ENCODE measurements at places on chromosomes 2 and 18.

GRCh38 chr2:216195565-216196029, 86.4 kb downstream of the XRCC5 start:
- DNase-seq: no peak

DNA sequence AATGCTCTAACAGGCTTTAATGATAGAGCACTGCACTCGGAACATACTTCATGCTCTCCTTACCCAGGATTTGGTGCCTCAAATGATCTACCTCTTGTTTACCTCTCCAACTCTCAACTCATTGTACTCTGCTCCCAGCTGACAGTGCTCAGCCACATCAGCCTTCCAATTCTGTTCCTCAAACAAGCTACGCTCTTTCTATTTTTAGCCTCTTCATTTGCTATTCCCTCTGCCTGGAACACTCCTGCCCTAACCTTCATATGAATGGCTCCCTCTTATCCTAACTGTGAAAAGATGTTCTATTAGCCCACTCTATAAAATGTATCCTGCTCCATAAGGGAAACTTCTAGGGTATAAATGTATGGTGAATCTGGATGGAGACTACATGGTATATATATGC, 42.5 kb downstream of the PIGN start:
- DNase-seq: no peak

- DNase-seq: peak; percentile 17
Observed at GRCh38 chr2:176830362-176830761, 382.2 kb upstream of the HNRNPA3 start.

DNA sequence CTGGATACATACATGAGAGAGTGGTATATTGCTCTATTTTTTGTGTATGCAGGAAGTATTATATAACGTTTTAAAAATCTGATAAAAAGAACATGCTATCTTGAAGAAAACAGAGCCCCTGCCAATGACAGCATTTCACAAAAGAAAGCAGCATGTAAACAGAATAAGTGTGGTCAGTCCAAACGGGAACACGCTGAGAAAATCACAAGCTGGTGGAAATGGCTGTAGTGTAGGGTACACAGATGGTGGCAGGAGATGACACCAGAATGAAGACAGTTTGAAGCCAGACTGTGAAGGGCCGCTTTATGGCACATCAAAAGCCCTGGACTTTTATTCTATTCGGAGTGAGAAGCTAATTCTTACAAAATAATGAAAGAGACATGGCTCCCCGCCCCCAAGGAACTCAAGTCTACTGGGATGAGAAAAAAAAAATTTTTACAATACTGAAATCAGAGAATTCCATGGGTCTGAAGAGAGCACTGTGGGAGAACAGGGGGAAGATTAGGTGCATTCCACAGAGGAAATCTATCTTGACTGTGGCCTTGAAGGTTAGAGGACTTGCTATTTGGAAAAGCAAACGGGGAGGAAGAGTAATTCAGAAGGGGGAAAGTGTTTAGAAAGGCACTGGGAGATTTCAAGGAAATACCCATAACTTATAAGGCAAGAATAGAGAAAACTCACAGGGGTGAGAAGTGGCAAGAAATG, 217.7 kb upstream of the SMAD7 start:
- DNase-seq: no peak

DNA sequence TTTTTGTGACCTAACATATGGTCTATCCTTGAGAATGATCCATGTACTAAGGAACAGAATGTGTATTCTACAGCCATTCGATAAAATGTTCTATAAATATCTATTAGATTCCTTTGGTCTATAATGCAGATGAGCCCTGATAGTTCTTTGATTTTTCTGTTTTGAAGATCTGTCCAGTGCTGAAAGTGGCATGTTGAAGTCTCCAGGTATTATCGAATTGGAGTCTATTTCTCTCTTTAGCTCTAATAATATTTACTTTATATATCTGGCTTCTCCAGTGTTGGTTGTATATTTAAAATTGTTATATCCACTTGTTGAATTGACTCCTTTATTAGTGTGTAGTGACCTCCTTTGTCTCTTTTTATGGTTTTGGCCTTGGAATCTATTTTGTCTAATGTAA, 377.9 kb downstream of the ARL6IP6 start:
- DNase-seq: no peak

- DNase-seq: no peak
Observed at GRCh38 chr2:120261387-120262006, 8.8 kb downstream of the RALB start.

- DNase-seq: no peak
Observed at GRCh38 chr2:151919786-151920185, 91.6 kb upstream of the ARL5A start.

DNA sequence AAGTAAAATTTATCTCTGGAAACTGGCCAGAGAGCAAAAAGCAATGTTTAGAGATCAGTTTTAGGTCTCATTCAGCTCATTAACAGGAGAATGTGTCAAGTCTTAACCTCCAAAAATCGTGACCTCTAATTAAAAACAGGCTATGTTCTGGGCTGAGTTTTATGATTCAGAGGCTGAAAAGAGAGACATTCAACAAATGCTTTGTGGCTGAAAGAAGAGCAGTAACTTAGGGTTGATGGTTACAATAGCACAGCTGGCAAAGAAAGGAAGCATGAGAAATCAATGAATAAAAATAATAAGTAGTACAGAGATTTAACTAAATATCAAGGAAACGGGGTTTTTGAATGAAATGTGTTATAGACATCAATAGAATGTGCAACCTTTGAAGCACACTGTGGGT, 13.1 kb downstream of the TGIF1 start:
- no peak for DNase-seq

GRCh38 chr2:16587601-16588000, 78.0 kb downstream of the CYRIA start:
- no peak for DNase-seq

GRCh38 chr18:10490401-10491165, 35.2 kb upstream of the NAPG start:
- DNase-seq: peak; percentile 72

GRCh38 chr2:227036527-227036926, 127.5 kb downstream of the COL4A4 start:
- no peak for DNase-seq

DNA sequence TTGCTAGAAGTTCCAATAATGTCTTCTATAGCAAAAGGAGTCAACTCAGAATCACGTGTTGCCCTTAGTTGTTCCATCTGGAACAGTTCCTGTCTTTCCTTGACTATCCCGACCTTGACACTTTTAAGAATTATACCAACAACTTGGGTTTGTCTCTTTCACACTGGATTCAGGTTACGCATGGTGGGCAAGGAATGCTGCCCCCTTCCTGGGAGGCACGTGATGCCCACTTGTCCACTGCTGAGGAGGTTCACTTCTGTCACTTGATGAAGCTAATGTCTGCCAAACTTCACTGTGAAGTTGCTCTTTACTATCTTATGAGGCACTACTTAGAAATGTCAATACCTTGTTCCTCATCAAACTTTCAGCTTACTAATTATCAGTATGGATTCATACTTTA, 5.3 kb downstream of the COX5B start:
- DNase-seq: no peak

DNA sequence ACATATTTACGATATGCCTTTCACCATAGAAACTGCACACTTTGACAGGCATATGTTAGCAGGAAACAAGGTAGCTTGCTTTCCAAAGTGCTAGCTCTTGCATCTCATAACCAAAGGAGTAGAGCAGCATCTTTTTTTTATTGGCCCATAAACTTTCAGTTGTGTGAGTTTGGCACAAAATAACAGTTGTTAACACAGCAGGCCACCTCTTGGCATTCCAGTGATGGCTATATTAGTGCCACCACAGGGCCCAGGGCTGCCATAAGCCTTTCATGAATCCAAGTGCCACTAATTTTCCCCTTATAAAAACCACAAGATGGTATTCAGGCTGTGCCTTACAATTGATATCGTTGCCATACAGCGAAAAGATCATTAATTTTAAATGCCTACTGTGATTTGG, 40.3 kb upstream of the KLF7 start:
- no peak for DNase-seq

- DNase-seq: no peak
Observed at GRCh38 chr2:232058931-232059330, 97.4 kb downstream of the DIS3L2 start.

DNA sequence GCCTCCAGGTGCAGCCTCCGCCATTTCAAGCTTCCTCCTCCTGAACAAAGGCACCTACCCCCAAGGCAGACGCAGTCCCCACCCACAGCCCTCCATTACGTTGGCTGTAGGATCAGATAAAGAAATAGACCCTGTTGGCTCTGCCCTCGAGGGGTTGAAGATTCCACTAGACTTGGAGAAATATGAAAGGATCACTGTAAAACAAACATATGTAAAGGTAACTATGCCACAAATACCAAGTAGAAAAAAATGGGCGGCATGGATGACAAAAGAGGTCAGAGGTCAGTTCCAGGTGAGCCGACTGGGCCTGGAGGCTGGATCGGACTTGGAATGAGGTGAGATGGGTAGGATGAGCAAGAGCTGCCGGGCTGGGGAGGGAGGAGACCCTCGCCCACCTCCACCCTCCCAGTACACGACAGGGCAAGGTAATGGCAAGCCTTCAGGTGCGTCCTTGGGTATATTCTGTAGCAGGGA, 84.8 kb upstream of the POMC start:
- DNase-seq: no peak

GRCh38 chr2:3423492-3424170, 44.1 kb downstream of the TRAPPC12 start:
- DNase-seq: peak; percentile 48

- DNase-seq: no peak
Observed at GRCh38 chr2:196592331-196592910, 47.1 kb upstream of the CCDC150 start.

GRCh38 chr18:12397793-12398192, 9.9 kb upstream of the PRELID3A start:
- DNase-seq: no peak

- no peak for DNase-seq
Observed at GRCh38 chr18:77038182-77038858, 94.3 kb downstream of the MBP start.

DNA sequence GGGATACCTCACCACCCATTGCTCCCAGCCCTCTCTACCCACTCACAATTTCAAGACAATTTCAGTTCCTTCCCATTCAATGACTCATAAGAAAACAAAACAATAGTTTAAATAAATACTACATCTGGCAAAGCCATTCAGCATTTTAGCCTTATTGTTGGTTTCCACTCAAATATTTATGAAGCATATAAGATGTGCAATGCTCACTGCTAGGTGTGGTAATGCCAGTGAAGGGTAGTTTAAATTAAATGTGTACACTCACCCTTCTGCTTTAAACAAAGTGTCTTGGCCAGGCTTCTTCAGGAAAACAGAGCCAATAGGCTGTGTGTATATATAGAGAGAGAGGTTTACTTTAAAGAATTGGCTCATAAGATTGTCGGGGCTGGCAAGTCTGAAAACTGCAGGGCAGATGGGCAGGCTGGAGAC, 37.0 kb downstream of the INO80C start:
- DNase-seq: no peak

GRCh38 chr2:128378231-128379020, 59.8 kb upstream of the HS6ST1 start:
- no peak for DNase-seq

DNA sequence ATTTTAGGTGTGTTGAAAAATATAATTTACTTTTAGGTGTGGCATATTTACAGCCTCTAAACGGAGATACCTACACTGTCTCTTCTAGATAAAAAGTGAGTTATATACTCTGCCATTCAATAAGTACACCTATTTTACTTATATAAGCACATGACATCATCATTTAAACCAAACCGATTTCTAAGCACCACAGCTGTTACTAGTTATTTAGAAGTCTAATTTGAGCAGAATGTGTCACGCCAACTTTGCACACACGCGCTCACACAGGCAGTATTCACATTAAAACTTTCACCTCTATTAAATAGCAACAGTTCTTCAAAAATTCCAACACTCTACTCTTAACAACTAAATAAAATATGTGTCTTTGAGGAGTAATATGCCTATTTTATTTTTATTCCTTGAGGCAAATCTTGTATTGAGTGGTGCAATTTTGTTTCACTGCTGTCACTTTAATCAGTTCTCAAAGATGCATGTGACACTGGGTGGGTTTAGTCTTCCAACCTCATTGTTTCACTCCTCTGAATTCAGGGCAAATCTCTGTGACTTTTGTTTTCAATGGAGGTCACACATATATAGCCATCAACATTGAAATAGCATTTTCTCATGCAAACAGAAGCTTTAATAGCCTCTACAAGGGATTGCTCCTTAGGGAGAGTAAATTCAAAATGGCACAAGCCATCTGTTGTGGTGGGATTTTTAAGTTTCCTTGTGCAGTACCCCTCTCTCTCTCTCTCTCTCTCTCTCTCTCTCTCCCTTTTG, 721.0 kb downstream of the PLCL1 start:
- no peak for DNase-seq

DNA sequence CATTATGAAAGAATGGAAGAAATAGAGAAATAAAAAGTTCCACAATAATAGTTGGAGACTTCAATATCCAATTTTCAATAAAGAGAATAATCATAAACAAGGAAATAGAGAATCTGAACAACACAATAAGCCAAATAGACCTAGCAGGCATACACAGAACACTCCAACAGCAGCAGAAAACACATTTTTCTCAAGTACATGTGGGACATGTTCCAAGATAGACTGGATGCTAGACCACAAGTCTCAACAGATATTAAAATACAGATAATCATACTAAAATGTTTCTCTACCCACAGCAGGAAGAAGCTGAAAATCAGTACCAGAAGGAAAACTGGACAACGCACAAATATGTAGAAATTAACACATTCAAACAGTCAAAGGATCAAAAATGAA, 113.9 kb downstream of the USP34 start:
- DNase-seq: no peak

- DNase-seq: no peak
Observed at GRCh38 chr2:134454426-134454825, 200.6 kb downstream of the MGAT5 start.

- no peak for DNase-seq
Observed at GRCh38 chr2:160751021-160751420, 257.4 kb upstream of the RBMS1 start.

DNA sequence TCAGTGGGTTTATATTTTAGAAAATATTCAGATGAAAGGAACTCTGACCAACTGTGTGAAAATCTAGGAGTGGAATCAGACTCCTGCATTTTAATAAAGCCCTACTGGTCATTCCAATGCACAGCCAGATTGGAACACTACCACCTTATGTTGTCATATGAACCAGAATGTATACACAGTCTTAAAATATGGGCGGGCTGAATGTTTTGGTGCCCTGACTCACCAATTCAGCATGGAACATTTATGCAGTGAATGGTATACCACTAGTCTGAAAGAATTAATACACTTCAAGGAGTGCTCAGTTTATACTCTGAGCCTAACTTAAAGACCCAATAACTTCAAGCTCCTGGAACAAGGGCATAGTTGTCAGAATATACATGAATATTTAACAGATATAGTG, 280.9 kb upstream of the TCF4 start:
- DNase-seq: no peak
